ENCODE measurements at places on chromosomes 1 and 21. TPM values are rescaled to one million over a fixed set of nuclear protein-coding genes. Genes with fewer than 3 reads are reported as not detected.

The PCBP3 gene
- total RNA-seq: not detected

The SH2D5 gene
- total RNA-seq: 23.3 TPM

The APOBEC4 gene
- total RNA-seq: not detected

The OR2T2 gene
- not detected for total RNA-seq

The AK5 gene
- 3.0 TPM for total RNA-seq

The KPRP gene
- not detected for total RNA-seq

The CDCA8 gene
- total RNA-seq: 56.5 TPM

The SV2A gene
- 2.9 TPM for total RNA-seq

The ZNF695 gene
- 14.7 TPM for total RNA-seq

The CACNA1E gene
- not detected for total RNA-seq

The CASQ2 gene
- not detected for total RNA-seq

The SSX2IP gene
- total RNA-seq: 81.8 TPM

The MIXL1 gene
- total RNA-seq: 0.69 TPM
